Fibroblast of skin of scalp (primary cell): ENCODE measurements at places on chromosomes 2 and 18.

GRCh38 chr2:237404413-237404812, 9.6 kb downstream of the COL6A3 start:
- no peak for DNase-seq

GRCh38 chr18:41153871-41154270, 801.2 kb upstream of the PIK3C3 start:
- no peak for DNase-seq

- no peak for DNase-seq
These were observed 3.9 kb downstream of the CTLA4 start for GRCh38 chr2:203871371-203871983.

DNA sequence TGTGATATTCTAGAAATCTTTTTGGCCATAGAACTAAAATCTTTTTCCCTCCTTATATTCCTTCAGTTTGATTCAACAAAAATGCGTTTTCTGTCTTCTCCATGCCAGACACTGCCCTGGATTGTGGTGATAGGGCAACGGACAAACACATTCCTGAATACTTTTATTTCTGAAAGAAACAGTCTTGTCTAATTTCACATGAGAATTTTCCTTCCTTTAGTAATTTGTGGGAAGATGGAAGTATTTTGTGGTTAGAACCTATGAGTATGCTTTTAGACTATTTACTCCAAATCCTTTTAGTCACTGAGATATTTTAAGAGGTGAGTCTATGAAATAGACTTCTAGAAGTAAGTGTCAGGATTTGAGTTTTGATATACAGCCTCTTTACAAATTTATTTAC, 49.6 kb downstream of the COL5A2 start:
- DNase-seq: peak; percentile 93

- DNase-seq: no peak
These were observed 38.6 kb upstream of the GPAT2 start for GRCh38 chr2:96073170-96073775.

GRCh38 chr2:150526827-150527226, 39.4 kb upstream of the RND3 start:
- peak; percentile 96 for DNase-seq

DNA sequence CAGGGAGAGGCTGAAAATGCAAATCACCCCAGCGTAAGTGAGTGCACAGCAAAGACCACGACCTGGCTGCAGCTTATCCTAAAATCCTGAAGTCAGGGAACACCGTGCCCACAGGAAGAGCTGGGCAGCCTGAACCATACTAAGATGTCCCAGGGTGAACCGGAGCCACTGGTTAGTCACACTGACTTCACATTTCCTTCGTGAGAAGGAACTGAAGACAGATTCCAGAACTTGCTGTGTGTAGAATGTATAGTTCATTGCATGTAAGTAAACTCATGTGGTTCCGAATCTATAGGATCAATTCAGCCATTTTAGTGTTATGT, 84.6 kb upstream of the NDUFV2 start:
- DNase-seq: peak; percentile 76

- no peak for DNase-seq
These were observed 183.0 kb downstream of the TCF4 start for GRCh38 chr18:55404832-55405465.

- DNase-seq: peak; percentile 77
These were observed 158.6 kb upstream of the DLX2 start for GRCh38 chr2:172261292-172261691.

DNA sequence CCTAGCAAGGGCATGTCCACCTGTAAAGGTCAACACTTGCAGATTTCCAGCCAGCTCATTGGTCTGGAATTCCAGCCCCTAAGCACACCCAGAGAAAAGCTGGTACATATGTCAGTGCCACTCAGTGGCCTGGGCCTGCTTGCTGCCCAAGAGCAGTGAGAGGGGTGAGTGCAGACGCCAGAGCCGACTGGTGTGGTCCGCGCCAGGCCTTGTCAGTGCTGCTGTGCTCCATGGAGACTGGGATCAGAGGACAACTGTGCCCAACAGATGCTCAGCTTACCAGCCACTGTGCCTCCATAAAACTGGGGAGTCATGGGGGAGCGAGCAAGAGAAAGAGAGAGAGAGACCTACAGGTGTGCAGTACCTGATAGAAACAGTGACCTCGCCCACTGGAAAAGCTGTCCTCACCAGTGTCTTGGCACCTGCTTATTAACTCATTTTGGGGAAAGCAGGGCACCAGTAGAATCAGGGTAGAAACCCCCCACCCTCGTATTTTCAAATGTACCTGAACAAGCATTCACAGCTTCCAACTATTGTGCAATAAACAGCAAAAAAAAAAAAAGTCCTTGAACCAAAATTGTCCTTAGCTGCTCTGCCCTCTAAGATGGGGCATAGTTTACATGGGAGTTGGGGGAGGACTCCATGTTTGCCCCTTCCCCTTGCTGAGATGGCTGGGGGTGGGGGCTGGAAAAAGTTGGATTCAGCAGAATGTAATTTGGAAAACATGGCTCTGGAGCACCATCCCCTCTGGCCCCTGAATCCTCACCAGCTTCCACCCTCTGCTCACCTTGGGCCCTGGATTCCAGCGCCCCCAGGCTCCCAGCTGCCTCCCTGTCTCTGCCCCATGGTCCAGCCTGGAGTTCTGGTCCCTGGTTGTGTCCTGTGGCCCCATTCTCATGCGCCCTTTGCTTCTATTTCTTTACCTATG, 1.4 kb upstream of the SP140L start:
- no peak for DNase-seq

DNA sequence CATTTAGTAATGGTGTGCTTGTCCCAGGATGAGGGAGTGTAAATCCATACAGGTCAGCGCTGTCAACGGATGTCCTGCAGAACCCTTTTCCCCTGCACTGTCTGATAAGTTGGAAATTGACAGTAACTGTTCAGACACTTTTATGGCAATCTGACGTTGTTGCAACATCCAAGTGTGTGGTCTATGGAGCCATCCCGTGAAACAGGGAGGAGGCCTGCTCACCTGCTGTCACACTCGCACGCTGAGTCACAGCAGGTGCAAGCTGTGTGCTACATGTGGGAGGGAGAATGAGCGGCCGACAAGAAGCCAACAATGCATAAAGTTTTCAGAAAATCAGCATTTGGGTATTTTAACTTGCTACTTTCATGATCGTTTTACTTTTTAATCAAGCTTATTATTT, 43.7 kb upstream of the RMDN2 start:
- no peak for DNase-seq

GRCh38 chr18:2134364-2134763, 436.9 kb downstream of the METTL4 start:
- DNase-seq: no peak

- no peak for DNase-seq
These were observed 17.0 kb downstream of the TGFA start for GRCh38 chr2:70536517-70537055.

DNA sequence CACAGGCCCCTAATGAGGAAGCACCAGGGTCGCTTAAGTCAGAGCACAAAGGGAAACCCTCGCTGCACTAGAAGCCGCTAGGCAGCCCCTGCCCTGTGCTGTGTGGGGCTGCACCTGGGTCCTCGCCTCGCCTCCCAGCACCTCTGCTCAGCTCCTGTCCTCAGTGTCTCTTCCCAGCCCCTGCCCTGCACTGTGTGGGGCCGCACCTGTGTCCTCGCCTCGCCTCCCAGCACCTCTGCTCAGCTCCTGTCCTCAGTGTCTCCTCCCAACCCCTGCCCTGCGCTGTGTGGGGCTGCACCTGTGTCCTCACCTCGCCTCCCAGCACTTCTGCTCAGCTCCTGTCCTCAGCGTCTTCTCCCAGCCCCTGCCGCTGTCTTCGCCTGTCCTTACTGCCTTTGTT, 342.8 kb downstream of the EIPR1 start:
- DNase-seq: no peak

DNA sequence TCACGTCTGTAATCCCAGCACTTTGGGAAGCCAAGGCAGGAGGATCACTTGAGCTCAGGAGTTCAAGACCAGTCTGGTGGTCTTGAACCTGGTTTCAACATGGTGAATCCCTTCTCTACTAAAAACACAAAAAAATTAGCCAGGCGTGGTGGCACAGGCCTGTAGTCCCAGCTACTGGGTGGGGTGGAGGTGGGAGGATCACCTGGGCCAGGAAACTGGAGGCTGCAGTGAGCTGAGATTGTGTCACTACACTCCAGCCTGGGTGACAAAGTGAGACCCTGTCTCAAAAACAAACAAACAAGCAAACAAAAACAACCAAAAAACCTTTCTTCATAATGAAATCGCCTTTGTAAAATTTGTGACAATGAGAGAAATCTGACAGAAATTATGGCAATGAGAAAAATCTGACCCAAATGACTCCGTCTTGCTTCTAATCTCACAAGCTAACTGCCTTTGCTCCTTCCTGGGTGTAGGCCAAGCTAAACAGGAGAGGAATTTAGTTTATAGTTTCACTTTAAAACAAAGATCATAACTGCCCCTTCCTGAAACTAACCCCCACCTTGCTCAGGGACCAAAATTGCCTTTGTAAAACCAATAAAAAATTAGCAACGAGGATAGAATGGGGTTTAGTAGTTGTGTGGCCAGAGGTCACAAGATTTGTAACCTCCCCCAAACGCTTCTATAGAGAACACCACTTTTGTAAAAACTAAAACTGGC, 60.7 kb upstream of the KIF5C start:
- peak; percentile 49 for DNase-seq

DNA sequence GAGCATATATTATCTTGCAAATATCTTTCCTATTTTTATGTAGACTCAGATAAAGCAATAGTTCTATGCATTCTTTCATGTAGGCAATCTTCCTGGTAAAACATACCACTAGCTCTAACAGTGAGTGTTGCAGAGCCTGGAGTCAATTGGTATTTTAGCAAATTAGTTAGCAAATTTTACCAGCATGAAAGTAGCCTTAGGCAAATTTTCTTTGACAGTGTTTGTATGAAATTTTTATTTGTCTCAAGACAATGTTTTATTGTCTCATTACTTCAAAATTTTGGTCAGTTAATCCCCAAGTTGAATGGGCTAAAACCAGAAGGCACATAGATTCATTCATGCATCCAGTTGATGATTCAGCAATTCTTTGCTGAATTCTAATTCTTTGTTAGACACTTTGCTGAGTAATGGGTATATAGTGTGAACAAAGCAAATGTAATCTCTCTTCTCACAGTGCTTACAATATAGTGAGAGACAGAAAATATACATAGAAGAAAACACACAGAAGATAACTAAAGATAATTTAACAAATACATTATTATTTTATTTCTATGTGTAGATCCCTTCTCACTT, 27.1 kb downstream of the SLC38A11 start:
- no peak for DNase-seq

DNA sequence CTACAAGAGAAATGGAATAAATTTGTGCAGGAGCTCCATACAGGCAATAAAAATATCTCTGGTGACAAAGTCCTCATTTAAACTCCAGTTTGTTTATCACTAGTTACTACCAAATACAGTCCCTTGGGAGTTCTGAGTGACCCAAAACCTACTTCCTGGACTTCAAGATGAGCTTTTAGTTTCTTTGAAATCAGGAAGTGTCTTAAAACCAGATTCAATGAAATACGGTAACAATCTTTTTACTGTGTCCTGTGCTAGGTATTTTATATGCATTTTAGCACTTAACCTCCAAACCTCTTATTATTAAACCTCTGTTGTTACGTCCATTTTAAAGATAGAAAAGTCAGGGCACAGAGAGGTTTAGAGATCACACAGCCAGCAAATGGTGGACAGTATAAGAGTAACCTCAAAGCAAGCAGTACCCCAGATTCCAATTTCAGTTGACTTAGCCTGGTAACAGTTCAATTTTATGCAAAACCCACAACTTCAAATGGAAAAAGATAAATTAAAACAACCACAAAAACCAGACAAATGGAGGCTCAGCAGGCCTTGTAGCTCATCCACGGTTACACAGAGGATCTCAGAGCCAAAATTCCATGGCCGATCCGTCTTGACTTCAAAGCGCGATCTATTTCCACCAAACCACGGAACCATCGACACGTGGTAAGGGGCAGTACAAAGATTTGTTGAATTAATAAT, 1.3 kb upstream of the KCMF1 start:
- DNase-seq: no peak

DNA sequence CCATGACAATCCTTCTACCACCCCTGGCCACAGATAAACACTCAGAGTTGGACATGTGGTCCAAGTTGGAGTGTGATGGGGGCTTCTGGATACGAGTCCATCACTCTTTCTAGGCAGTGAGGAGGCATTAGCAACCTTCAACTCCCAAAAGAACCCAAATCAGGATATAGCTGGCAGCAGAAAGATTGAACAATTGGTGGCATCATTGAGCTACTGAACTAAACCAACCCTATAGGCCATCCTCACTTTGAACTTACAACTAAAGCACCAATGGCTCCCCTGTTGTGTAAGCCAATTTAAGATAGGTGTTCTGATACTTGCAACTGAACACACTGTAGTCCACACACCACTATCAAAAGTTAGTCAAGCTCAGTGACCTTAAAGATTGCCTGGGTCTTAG, 24.0 kb upstream of the MARCO start:
- DNase-seq: no peak

DNA sequence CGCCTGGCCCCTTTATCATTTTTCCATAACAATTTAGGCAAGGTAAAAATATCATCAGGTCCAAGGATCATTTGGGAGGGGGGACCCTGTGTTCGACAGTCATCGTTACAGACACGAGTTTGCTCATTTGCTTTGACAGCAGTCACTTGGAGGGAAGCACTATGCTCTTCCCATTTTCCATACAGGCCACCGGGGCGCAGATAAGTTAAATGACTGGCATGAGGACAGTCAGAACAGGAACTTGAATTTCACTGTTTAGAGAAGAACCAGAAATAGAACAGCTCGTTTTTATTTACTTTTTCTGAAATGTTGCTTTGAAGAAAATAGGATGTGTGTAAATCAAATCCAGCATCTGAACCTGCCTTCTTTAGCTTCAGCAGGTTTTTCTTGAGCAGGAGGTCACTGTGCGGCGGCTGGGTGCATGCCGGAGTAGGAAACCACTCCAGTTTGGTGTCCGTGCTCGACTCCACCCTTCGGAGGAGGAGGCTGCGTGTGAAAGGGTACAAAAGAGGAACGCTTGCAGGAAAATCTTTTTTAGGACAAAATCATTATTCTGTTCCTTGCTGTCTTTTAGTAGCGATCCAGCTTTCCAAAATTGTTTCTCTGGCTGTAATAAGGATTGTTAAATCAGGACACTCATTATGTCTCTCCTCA, 15.2 kb downstream of the NPAS2 start:
- DNase-seq: no peak

DNA sequence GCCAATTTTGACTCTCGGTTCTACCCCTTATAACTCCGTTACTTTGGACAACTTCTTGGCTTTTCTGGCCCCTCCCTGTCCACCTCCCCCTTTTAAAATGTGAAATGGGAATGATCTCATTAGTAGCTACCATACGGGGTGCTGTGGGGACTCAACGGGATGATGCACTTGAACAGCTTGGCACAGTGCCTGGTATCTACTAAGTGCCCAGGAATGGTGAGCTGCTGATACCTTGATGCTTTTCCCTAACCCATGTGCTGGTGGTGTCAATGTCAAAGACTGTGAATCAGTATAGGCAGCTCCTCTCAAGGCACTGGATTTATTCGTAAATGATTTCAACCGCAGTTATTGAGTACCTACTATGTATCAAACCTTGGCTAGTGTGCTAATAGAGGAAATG, 204.2 kb downstream of the LOXHD1 start:
- DNase-seq: peak; percentile 9

DNA sequence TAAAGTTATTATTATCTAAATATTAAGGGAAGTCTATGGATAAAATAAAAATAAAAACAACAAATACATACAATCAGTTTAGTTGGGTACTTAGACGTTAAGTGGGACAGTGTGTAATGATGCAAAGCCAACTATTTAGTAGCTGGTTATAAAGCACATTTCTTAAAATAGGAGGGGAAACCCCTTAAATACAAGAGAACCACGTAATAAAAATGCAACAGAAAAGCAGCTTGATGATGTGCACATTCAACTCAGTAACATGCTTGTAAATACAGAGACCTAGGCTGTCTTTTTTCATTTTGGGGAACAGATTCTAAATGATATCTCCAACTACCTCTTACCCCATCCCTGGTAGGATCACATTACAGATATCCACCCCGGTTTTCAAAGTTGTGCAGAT, 134.3 kb upstream of the AQP4 start:
- no peak for DNase-seq
